ENCODE measurements at places on chromosomes 2 and 18. TPM values are rescaled to one million over a fixed set of nuclear protein-coding genes. Genes with fewer than 3 reads are reported as not detected.

DNA sequence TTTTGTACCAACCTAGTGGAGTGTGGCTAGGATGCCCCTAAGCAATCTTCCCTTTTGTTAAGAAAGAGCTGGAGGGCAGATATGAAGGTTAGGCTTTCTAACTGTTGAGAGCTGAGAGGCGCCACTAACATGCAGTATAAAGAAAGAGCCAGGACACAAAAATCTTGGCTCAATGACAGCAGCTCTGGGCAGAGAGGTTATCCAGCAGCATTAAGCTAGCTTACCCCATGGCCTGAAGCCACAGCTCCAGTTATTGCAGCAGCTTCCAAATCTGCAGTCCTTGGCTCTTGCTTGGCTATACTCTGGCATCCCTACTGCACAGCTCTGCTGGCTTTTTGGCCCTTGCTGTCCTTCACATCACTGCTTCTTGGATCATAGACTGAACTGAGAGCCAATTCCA is 213.4 kb downstream of the GPD2 start:
- DNase-seq: peak; percentile 30

GRCh38 chr2:28628506-28628905 is 123.1 kb upstream of the PPP1CB start:
- no peak for DNase-seq

DNA sequence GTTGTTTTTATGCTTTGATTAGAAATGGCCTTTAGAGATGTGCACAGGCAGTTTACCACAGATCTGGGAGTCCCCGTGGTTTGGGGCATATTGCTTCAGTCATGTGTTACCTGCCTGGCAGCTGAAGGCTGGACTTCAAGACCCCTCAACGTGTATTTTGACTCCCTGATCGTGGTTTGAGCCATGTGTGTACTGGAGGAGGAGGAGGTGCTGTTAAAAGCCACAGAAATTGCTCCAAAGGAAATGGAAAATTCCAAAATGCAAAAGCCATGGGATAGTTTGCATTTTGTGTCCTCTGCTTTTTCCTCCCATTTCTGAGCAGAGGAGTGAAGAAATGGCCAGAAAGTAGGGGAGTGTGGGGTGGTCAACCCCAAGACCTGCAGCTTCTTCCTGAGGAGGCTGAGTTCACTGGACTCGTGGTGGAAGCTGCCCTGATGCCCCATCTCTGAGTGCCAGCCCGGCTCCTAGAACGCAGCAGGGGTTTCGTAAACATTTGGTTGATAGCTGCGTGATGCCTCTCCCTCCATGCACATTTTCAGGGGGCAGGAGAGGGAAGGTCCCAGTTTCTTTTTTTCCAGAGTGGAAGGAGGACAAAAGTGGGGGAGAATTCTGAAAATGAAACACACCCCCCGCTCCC is 45.7 kb downstream of the ITGB1BP1 start:
- DNase-seq: no peak

DPYSL5 gene
- not detected for total RNA-seq

SERTAD2 gene
- total RNA-seq: 21.6 TPM

HOXD13 gene
- total RNA-seq: not detected

All from MCF 10A (cell line).